ENCODE measurements at places on chromosomes 7 and 10.

DNA sequence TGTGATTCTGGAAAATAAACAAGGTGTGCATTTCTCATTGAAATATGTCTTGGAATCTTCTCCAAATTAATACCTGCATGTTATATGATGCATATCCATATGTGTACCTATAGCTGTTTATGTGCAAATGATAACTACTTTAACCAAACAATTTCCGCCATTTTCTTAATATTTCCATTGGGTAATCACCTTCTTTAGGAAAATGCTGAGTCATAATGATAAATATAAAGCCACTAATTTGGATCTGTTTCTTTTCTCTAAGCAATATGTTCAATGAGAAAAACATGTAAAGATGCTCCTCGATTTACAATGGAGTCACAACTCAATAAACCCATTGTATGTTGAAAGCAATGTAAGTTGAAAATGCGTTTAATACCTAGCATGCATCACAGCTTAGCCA lies 574.4 kb downstream of the CNTNAP2 start:
- DNase-seq, result no peak

GRCh38 chr7:78377532-78377931 lies 579.0 kb downstream of the PHTF2 start:
- no peak for DNase-seq

- DNase-seq, result no peak
Measured at GRCh38 chr7:103855671-103856070, 133.8 kb downstream of the RELN start.

- no peak for DNase-seq
Measured at GRCh38 chr10:78248651-78249464, 215.2 kb downstream of the RPS24 start.

DNA sequence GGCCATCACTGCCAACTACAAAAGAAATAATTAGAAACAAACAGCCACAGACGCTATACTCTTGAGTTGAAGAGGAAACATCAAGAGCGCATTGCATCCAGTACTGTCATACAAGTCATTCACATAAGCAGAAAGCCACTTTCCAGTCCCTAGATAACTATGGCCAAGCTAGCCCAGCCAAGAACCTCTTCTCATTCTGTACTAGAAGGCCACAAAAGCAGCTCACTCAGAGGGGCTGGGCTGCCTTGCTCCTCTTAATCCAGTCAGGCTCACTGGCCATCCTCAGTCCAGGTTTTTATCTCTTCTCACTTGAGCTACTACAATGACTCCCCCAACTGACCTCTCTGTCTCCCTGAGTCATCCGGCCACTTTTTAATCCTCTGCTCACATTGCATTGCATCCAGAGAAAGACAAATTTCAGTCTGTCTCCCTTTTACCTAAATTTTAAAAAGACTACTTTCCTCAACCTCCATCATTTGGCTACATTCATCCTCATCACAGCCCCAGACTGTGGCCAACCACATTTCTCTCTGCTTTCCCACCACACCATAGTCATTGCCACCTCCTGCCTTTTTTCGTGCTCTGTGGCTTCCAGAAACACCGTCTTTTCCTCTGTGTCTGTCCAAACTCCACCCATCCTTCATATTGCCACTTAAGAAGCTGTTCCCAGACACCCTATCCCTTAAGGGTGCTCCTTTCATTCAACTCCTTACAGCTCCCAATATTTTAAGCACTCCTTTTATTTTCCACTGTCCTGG lies 25.0 kb downstream of the PPP1R3C start:
- DNase-seq, result no peak

- no peak for DNase-seq
Measured at GRCh38 chr10:80468002-80468401, 13.9 kb downstream of the TSPAN14 start.

- no peak for DNase-seq
Measured at GRCh38 chr10:47348661-47349470, 703 bp downstream of the RBP3 start.

DNA sequence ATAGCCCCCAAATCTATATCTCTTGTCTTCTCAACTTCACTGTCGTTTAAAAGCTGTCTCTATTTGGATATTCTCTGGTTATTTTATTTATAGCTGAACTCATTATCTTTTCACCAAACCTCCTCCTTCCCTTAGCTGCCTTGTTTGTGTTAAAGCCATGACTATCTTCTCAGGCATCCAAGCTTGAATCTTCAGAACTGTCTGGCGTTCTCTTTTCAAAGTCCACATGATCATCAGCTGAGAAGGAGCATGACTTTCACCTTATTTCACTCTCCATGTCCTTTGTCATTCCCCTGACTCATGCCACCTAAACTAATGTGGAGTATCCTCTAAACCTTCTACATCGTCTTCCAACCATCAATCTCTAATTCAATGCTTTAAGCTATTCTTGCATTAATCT lies 5.7 kb upstream of the GLCCI1 start:
- DNase-seq, result no peak

GRCh38 chr10:110967009-110967630 lies 47.7 kb downstream of the SHOC2 start:
- no peak for DNase-seq

DNA sequence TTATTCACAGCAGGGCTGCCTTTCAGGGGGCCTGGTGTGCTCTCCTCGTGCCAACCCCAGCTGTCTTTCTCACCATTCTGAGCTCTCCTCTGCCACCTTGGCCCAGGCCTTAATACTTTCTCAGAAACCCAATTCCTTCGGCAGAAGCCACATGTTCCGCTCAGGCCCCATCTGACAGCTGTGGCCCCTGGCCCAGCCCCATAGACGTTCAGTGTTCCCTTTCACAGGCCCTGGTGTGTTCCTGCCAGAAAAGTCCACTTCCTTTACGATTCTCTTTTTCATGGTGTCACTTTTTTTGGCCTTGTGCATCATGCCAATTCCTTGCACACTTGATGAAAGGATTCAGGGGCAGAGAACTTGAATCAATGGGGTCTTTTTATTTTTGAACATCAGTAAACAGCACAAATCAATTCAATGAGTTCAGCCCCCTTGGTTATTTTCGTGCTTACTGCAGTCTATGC lies 15.9 kb upstream of the GPNMB start:
- no peak for DNase-seq

GRCh38 chr7:80729591-80730320 lies 91.3 kb downstream of the CD36 start:
- DNase-seq, result no peak

GRCh38 chr10:72759584-72759983 lies 67.6 kb downstream of the MCU start:
- DNase-seq, result no peak

GRCh38 chr10:60797200-60797599 lies 18.9 kb downstream of the CDK1 start:
- no peak for DNase-seq

DNA sequence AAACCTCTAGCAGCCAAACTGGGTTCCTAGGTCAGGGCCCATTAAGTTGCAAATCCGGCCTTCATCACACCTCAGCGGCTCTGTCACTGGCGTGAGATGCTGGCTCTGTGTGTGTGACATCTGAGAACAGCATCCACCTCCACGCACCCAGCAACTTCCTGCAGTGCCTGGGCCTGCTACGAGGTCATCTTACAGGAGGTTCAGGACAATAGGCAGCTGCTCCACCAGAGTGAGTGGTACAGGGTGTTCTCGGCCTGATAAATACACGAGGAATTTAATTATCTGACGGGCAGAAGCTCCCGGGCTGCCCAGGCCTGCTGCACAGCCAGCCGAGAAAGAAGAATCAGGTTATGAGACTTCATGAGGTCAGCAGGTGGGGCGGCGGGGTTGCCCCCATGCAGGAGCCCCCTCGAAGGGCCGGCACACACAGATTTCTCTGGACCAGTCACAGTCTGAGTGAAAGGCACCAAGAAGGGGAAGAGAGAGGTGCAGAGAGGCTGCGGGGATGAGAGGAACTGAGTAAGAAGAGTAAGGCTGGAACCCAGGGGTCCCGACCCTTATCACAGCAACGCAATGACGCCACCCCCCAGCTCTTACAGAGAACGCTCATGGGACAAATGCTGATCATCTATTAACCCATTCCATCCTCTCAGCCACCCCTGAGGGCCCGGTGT lies 49.3 kb downstream of the CALML3 start:
- no peak for DNase-seq
